ENCODE measurements at places on chromosomes 2 and 18.
A peak's percentile ranks its signal among the peaks of the same experiment; 100 is the strongest.

DNA sequence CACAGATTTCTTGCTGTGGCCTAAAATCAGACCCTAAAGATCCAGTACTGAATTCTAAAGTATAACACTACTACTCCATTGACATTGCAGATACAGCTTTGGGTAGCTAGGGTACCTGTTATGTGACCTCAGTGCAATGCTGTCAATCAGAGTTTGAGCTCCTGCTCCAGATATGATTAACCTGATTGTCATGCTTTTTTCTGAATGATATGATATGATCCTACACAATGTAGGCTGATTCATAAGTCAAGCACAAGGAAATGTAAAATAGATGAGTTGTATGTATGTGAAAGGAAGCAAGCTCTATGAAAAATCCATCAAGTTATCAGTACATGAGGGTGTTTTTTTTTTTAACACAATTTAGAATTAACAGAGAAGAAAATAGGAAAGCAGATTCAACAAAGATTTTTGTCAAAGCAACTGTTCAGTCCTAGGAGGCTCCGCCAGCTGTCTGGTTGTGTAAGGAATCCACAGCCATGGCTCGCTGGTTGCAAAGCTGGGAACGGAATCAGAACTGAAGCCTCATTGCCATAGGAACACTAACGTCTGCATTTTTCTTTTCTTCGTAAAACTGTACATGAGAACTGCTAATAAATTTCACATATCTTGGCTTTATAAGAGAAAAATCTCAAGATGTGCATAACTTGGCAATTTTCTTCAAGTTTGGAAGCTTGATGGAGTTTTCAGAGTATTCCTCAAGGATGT lies 52.9 kb downstream of the NR4A2 start:
- no peak for DNase-seq

GRCh38 chr2:19120181-19120580 lies 238.2 kb downstream of the OSR1 start:
- DNase-seq = no peak

GRCh38 chr2:190837420-190837819 lies 43.2 kb upstream of the GLS start:
- peak; percentile 48 for DNase-seq

GRCh38 chr18:26226229-26227050 lies at the start of gene TAF4B:
TSS of gene TAF4B (plus strand) at chr18:26226445. CDS start at chr18:26226934, 489 bp downstream.
- DNase-seq = peak; percentile 83
